ENCODE measurements at places on chromosomes 4 and X. TPM values are rescaled to one million over a fixed set of nuclear protein-coding genes. Genes with fewer than 3 reads are reported as not detected.

DNA sequence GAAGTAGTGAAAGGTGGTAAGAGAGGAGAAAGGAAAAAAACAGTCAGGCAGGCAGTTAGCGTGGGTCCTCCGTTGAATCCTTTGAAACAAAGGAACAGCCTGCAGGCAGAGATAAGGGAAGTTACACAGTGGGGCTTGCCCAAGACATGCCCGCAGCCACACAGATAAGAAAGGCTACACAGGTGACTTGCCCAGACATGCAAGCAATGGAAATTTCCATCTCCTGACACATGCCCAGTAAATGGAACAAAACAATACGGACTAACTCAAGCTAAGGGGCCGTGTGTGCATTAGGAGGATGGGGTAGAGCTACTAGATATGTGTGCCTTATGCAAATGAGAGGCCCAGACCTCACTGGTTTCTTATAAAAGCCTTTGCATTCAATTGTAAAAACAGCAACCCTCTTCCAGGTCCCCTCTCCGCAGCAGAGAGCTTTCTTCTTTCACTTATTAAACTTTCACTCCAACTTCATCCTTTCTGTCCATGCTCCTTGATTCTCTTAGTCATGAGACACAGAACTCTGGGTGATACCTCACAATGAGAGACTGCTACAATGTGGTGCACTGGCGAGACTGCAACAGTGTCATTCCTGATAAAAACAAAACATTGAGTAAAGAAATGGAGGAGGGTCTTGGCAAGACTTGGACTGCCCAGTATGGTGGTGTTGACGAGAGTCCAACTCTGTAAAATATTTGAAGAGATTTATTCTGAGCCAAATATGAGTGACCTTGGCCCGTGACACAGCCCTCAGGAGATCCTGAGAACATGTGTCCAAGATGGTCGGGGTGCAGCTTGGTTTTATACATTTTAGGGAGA is 997.4 kb upstream of the PRKX start:
- H3K4me3 ChIP-seq = no peak overlapping the region
- no peaks in the 10 kb centered on the region for H3K27me3 ChIP-seq
- DNase-seq = no peak
- no peak overlapping the region for H3K27ac ChIP-seq

- H3K27me3 ChIP-seq = no peaks in the 10 kb centered on the region
- no peak overlapping the region for H3K4me3 ChIP-seq
- H3K4me1 ChIP-seq = no peaks in the 10 kb centered on the region
These were observed 147.1 kb downstream of the NAA11 start for GRCh38 chr4:79178760-79179159.

DNA sequence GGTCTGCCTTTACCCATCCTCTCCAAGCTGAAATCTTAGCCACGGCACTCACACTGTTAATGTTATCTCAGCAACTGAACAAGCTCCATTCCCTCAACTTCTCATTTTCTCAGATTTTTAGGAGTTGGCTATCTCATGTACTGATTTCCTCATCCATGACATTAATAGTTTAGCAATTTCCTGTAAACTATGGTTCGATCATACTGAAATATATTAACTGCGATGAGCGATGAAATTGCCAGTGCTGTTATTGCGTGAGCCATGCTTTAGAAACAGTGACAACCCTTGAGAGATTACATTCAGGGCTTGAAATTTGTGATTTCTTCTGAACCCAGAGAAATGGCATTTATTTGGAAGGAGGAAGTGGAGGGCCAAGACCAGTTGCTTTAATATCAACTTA is 223.7 kb downstream of the GPAT3 start:
- no peaks in the 10 kb centered on the region for H3K27me3 ChIP-seq
- H3K4me3 ChIP-seq = no peak overlapping the region
- H3K4me1 ChIP-seq = no peaks in the 10 kb centered on the region
- DNase-seq = no peak

DNA sequence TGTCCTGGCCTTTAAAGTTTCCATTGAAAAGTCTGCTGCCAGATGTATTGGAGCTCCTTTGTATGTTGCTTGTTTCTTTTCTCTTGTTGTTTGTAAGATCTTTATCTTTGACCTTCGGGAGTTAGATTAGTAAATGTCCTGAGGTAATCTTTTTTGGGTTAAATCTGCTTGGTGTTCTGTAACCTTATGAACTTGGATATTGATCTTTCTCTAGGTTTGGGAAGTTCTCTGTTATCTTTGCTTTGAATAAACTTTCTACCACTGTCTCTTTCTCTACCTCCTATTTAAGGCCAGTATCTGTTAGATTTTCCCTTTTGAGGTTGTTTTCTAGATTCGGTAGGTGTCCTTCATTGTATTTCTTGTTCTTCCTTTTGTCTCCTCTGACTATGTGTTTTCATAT is 447.8 kb downstream of the FAM133A start:
- no peaks in the 10 kb centered on the region for H3K36me3 ChIP-seq
- no peak overlapping the region for H3K27ac ChIP-seq
- H3K27me3 ChIP-seq = no peaks in the 10 kb centered on the region
- no peak overlapping the region for H3K4me3 ChIP-seq
- H3K4me1 ChIP-seq = no peaks in the 10 kb centered on the region

GRCh38 chr4:87185146-87185870 is 35.1 kb downstream of the KLHL8 start:
- H3K4me3 ChIP-seq = no peak overlapping the region
- H3K27ac ChIP-seq = no peak overlapping the region

GRCh38 chr4:104719539-104720230 is 225.0 kb upstream of the CXXC4 start:
- H3K4me3 ChIP-seq = no peak overlapping the region
- no peaks in the 10 kb centered on the region for H3K4me1 ChIP-seq
- no peak for DNase-seq
- H3K36me3 ChIP-seq = no peaks in the 10 kb centered on the region
- H3K27me3 ChIP-seq = no peaks in the 10 kb centered on the region
- H3K27ac ChIP-seq = no peak overlapping the region

DNA sequence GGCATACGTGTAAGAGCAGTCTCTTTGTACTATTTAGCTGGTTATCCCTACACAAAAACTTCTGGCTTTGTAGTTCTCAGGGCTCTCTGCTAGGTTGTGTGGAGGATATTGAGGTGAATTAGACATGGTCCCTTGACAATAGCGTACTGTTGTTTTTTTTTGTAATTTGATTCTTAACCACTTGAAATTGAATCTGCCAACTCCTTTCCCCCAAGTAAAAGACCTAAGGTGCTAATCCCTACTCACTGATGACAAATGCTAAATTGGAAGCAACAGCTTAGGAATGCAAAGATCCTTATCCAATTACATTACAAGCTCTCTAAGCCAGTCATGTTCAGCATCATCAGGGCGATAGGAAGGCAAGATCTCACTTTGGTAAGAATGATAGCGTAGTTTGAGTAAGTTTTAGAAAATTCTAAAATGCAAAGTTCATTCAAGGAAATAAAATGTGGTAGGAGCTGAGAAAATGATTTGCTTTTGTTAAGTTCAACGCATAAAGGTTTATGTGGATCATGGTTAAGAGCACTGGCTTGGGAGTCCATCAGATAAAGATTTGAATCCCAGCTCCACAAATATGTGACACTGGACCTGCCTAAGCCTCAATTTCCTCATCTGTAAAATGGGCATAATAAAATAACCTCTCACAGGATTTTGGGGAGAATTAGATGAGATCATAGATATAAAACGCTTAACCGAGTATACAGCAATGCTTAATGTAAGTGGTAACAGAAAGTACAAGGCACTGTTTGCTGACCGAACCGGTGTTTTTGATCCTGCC is 39.3 kb downstream of the DOCK11 start:
- no peaks in the 10 kb centered on the region for H3K36me3 ChIP-seq
- H3K4me1 ChIP-seq = peaks cover 62% of the 10 kb centered on the region
- no peak overlapping the region for H3K4me3 ChIP-seq
- no peak for DNase-seq

The MTNR1A gene
- not detected for polyA plus RNA-seq

- no peak overlapping the region for H3K4me3 ChIP-seq
- H3K4me1 ChIP-seq = no peaks in the 10 kb centered on the region
- no peak overlapping the region for H3K27ac ChIP-seq
- H3K27me3 ChIP-seq = no peaks in the 10 kb centered on the region
- H3K36me3 ChIP-seq = no peaks in the 10 kb centered on the region
These were observed 543.6 kb upstream of the SMIM31 start for GRCh38 chr4:164210377-164210776.

DNA sequence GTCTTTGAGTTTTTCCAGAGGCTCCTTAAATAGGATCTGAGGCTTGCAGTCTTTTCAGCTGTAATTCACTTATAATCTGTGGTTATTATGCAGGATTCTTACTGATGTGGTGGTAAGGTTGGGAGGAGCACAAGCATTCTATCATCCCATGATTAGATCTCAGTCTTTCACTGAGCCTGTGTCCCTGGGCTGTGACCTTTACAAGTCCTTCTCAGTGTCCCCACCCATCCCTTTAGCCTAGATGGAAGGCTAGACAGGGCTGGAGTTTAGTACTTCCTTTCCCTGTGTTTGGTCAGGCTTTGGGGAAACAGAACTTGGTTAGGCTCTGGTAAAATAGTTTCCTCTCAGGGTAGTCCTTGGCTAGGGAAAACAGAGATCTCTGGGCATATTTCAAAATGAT is 17.1 kb upstream of the NKAP start:
- no peaks in the 10 kb centered on the region for H3K36me3 ChIP-seq

DNA sequence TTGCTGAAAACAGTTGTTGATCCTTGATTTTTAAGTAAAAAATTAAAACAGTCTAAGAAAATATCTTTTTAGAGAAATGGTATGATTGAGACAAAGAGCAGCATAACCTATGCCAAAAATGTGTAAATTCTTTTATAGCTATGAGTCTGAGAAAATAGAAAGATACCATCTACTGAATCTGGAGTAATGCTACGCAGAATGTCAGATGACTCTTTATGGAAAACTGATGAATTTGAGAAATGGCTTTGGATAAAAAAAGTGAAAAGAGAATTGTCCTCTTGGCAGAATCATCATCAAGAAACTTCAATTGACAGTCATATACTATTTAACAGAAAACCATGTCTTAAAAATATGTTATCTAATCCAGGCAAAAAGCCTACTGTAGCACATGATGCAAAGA is 183.1 kb downstream of the FAT4 start:
- H3K27me3 ChIP-seq = no peaks in the 10 kb centered on the region
- H3K4me3 ChIP-seq = no peak overlapping the region
- no peak overlapping the region for H3K27ac ChIP-seq
- H3K36me3 ChIP-seq = no peaks in the 10 kb centered on the region
- DNase-seq = no peak
- no peaks in the 10 kb centered on the region for H3K4me1 ChIP-seq

DNA sequence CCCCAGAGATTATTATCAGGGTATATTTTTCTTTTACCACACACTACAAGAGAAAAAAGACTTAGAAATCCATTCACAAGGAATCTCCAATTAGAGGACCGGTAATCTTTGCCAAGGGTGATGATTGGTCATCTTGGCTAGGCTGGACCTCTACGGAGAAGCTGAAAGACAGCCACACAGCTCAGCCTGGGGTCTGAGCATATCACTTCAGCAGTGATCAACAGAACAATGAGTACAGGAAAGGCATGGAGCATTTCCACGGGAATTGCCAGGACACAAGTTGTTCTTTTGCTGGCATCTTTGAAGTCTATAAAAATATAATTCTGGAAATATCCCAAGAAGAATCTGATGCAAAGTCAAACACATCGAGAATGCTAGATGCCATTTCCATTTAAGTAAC is 191.5 kb downstream of the TENM3 start:
- no peak overlapping the region for H3K27ac ChIP-seq
- DNase-seq = no peak

- H3K36me3 ChIP-seq = no peaks in the 10 kb centered on the region
- H3K4me3 ChIP-seq = no peak overlapping the region
- H3K4me1 ChIP-seq = no peaks in the 10 kb centered on the region
- no peaks in the 10 kb centered on the region for H3K27me3 ChIP-seq
These were observed 196.6 kb upstream of the AGA start for GRCh38 chr4:177638871-177639270.

- H3K4me1 ChIP-seq = no peaks in the 10 kb centered on the region
- no peaks in the 10 kb centered on the region for H3K36me3 ChIP-seq
- no peak overlapping the region for H3K27ac ChIP-seq
- H3K27me3 ChIP-seq = no peaks in the 10 kb centered on the region
- no peak for DNase-seq
These were observed 100.0 kb upstream of the EOLA2 start for GRCh38 chrX:150038315-150038714.

DNA sequence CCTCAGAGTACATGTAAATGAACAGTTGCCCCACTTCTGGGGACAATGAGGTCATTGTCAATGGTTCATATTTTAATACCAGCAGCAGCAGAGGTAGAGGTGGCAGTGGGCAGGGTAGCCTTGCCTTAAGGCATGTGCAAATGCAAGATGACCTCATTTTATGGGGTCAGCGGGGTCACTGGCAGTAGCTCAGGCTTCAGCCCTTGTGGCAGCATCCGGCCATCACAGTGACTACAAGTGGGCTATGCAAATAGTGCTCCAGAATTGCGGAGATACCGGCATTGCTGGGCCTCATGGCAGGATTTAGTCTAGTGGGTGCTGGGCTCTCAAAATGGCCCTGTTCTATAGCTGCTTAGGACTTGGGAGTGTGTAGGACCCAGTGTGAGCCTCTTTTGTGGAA is 144.7 kb downstream of the FAM47A start:
- H3K4me3 ChIP-seq = no peak overlapping the region
- H3K27ac ChIP-seq = no peak overlapping the region
- DNase-seq = no peak
- no peaks in the 10 kb centered on the region for H3K36me3 ChIP-seq
- no peaks in the 10 kb centered on the region for H3K4me1 ChIP-seq

The IL1RAPL1 gene
- polyA plus RNA-seq = not detected

The RNF150 gene
- not detected for polyA plus RNA-seq

- no peak overlapping the region for H3K4me3 ChIP-seq
- H3K27me3 ChIP-seq = no peaks in the 10 kb centered on the region
- no peak for DNase-seq
These were observed 116.9 kb upstream of the GALNT7 start for GRCh38 chr4:173051716-173052115.

GRCh38 chr4:161320377-161320776 is 843.4 kb downstream of the FSTL5 start:
- DNase-seq = no peak
- H3K4me3 ChIP-seq = no peak overlapping the region
- no peaks in the 10 kb centered on the region for H3K36me3 ChIP-seq
- H3K27me3 ChIP-seq = no peaks in the 10 kb centered on the region

DNA sequence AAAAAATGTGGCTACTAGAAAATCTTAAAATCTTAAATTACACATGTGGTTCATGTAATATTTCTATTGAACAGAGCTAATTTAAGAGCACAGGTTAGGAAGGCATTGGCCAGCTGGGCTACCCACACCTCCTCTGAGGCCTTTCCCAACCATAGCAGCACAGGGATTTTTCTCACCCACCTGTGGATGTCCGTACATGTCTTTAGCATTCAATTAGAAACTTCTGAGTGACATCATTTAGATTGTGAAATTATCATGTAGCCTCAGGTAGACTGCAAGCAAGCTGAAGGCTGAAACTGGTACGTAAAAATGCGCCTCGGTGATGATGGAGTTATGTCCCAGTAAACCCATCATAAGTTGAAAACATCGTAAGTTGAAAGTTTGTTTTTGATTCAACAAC is 31.2 kb downstream of the SCARB2 start:
- no peak overlapping the region for H3K4me3 ChIP-seq
- peaks cover 10% of the 10 kb centered on the region for H3K36me3 ChIP-seq
- H3K27ac ChIP-seq = no peak overlapping the region
- H3K27me3 ChIP-seq = no peaks in the 10 kb centered on the region
- H3K4me1 ChIP-seq = no peaks in the 10 kb centered on the region

The PCDH19 gene
- polyA plus RNA-seq = not detected

GRCh38 chrX:120419463-120419862 is 49.6 kb downstream of the LAMP2 start:
- peak overlapping the region; percentile 8 for H3K4me3 ChIP-seq
- H3K4me1 ChIP-seq = peaks cover 20% of the 10 kb centered on the region
- no peaks in the 10 kb centered on the region for H3K27me3 ChIP-seq
